ENCODE measurements at places on chromosomes 7 and 10. TPM values are rescaled to one million over a fixed set of nuclear protein-coding genes. Genes with fewer than 3 reads are reported as not detected.
A peak's percentile ranks its signal among the peaks of the same experiment; 100 is the strongest.

- no peaks in the 10 kb centered on the region for H3K4me1 ChIP-seq
- H3K36me3 ChIP-seq = no peaks in the 10 kb centered on the region
- no peak for DNase-seq
- H3K4me3 ChIP-seq = no peak overlapping the region
- no peak overlapping the region for H3K27ac ChIP-seq
Measured at GRCh38 chr10:58840840-58841435, 328.3 kb downstream of the BICC1 start.

Gene LDB3
- 3.9 TPM for total RNA-seq

Gene FAM25C
- not detected for total RNA-seq

Gene NYAP1
- total RNA-seq = 2.6 TPM

Gene CPED1
- total RNA-seq = 6.1 TPM

Gene LRRN3
- 2.2 TPM for total RNA-seq

DNA sequence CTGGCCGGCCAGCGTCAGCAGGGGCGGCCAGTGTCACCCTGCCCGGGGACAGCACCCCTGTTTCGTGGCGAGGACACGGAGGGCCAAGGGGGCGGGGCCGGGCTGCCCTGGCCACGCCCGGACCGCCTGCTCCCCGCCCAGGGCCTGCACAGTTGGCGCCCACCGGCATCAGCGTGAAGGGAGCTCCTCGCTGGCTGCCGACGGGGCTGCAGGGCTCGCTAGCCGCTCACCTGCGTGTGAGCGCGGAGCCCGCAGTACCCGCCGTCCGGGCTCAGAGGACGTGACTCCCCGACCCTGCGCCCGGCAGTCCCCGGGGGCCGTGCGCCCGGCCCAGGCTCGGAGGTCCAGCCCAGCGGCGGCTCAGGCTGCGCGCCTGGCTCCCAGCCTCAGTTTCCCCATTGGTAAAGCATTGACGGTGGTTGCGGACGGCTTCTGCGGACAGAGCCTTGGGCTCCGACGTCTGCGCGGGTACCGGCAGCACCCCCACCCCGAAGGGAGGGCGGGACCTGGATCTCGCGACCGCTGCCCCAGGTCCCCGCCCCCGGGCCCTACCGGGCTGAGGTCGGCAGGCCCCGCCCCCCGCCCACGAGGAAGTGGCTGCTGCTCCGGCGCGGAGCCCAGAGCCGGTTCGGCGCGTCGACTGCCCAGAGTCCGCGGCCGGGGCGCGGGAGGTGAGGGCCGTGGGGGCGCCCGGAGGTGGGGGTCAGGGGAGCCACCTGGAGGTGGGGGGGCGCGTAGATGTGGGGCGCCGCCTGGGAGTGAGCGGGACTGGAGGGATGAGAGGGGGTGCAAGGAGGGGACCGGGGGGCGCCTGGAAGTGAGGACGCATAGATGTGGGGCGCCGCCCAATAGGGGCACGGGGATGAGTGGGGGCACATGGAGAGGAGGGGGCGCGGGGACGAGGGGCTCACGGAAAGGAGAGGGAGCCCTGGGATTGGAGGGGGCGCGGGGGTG lies at the start of gene ARPC1B:
Gene ARPC1B, plus strand, starts transcription at position 620 of the 954 bp plus-strand sequence. CDS start 10,985 bp downstream, outside the sequence.
- no peaks in the 10 kb centered on the region for H3K27me3 ChIP-seq
- H3K27ac ChIP-seq = no peak within 1 kb of the TSS
- peak within 1 kb of the TSS; percentile 70 for H3K4me3 ChIP-seq

- no peak for DNase-seq
- H3K4me1 ChIP-seq = peaks cover 3% of the 10 kb centered on the region
- no peak overlapping the region for H3K27ac ChIP-seq
- H3K27me3 ChIP-seq = no peaks in the 10 kb centered on the region
- H3K4me3 ChIP-seq = no peak overlapping the region
Measured at GRCh38 chr7:17134786-17135185, 163.7 kb upstream of the AHR start.

GRCh38 chr10:133260895-133261725 lies 15.6 kb downstream of the ADAM8 start:
- H3K4me3 ChIP-seq = no peak overlapping the region
- H3K27ac ChIP-seq = peak overlapping the region; percentile 47
- H3K27me3 ChIP-seq = peaks cover 2% of the 10 kb centered on the region
- peaks cover 35% of the 10 kb centered on the region for H3K4me1 ChIP-seq
- no peak for DNase-seq
- no peaks in the 10 kb centered on the region for H3K36me3 ChIP-seq

GRCh38 chr7:11579141-11579540 lies 252.9 kb downstream of the THSD7A start:
- H3K27me3 ChIP-seq = no peaks in the 10 kb centered on the region
- H3K36me3 ChIP-seq = no peaks in the 10 kb centered on the region
- H3K4me1 ChIP-seq = no peaks in the 10 kb centered on the region
- H3K4me3 ChIP-seq = no peak overlapping the region
- H3K27ac ChIP-seq = no peak overlapping the region

DNA sequence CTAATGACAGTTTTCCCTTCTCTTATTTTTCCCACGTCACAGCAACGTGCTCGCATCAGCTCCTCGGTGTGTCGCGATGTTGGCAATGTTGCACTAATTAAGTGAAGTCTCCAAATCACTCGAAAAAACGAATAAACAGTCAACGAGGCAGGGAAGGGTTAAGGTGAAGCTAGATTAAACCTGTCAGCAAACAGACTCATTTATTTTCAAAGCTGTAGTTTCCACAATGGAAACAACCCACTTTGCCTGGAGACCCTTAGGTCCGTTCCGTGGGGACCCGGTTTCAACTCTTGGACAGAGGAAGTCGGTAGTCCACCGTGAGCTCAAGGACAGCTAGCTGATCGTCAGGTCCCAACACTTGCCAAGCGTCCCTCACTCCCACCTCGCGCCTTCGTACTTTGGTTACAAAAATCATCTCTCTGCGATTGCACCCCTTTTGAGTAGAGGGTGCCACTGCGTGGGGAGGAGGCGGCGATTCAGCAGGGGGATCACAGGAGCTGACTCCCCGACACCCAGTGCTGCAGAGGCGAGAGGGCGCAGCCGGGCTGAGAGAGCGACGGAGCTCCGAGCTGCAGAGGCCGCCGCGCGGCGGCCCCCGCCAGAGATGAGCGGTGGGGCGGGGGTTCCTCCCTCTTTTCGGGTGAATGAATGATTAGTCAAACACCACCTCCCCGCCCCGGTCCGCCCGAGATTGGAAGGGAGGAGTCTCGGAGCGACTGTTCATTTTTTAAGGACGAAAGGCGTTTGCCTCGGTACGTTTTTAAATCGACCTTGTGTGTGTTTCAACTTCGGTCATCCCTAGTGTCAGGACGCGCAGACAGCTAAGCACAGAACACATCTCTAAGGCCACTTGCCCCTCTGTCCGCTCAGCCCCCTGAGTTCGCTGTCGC lies 1.3 kb upstream of the BMPER start:
- H3K4me1 ChIP-seq = peaks cover 5% of the 10 kb centered on the region
- no peak for DNase-seq
- H3K36me3 ChIP-seq = no peaks in the 10 kb centered on the region
- H3K27me3 ChIP-seq = peaks cover 5% of the 10 kb centered on the region
- peak overlapping the region; percentile 75 for H3K4me3 ChIP-seq

DNA sequence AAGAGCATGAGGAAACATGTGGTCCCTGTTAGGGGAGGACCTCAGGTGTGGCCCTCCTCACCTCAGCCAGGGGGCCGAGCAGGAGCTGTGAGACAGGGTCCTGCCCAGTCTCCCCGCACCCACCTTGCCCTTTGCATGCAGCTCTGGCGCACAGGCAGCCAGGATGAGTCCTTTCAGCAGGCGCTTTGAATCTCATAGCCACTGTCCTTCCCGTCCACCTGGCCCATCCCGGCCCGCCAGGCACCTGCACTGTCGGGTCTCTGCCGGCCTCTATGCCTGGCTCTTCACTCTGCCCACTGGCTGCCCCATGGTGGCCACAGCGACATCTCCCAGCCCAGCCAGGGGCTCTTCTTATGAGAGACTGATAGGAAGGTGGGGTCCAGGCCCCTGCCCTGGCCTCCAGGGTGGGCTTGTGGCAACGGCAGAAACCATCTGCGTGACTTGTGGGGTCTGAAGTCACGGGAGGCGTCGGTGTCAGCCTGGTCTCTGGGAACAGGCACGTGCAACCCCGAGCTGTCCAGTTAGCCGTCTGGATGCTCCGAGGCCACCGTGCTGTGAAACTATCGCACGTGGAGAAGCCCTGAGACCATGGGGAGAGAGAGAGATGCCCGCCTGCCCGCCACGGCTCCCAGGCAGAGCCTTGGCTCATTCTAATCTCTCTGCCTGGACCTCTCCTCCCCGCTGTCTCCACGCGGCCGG lies 37.4 kb downstream of the FOXL3 start:
- DNase-seq = no peak
- no peak overlapping the region for H3K4me3 ChIP-seq
- H3K27ac ChIP-seq = no peak overlapping the region
- no peaks in the 10 kb centered on the region for H3K4me1 ChIP-seq
- no peaks in the 10 kb centered on the region for H3K36me3 ChIP-seq

Gene ZNF25
- total RNA-seq = 4.8 TPM

- no peak for DNase-seq
- H3K4me3 ChIP-seq = no peak overlapping the region
- no peaks in the 10 kb centered on the region for H3K36me3 ChIP-seq
- peaks cover 7% of the 10 kb centered on the region for H3K4me1 ChIP-seq
Measured at GRCh38 chr7:112154690-112155089, 51.5 kb downstream of the DOCK4 start.

DNA sequence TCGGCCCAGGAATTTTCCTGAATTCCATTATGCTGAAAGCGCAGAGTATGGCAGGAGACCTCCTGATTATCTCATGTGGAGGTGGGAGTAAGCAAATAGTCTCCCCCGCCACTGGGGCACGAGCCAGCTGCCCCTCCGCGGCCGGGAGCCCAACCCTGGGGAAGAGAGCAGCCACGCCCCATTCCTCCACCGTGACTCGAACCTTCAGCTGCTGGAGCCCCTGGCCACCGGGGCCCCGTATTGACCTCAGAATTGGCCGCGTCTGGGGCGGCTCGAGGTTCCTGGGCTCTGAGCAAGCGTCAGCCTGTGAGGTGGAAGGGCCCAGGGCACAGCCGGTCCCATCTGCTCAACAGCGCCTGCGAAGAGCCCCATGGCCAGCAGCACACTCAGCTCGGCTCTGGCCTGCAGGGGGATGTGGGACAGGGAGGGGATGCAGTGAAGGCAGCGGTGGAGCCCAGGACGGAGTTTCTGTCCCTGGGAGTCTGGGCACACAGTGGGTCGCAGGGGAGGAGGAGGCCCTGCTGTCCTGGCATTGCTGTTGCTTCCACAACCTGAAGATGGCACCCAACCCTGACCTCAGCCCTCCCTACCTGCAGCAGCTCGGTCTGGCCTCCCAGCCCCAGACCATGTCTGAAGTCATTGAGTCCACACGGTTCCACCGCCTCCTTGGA lies 97.8 kb downstream of the CHST15 start:
- no peaks in the 10 kb centered on the region for H3K36me3 ChIP-seq
- DNase-seq = peak; percentile 93
- H3K4me3 ChIP-seq = peak overlapping the region; percentile 47
- peak overlapping the region; percentile 76 for H3K27ac ChIP-seq

DNA sequence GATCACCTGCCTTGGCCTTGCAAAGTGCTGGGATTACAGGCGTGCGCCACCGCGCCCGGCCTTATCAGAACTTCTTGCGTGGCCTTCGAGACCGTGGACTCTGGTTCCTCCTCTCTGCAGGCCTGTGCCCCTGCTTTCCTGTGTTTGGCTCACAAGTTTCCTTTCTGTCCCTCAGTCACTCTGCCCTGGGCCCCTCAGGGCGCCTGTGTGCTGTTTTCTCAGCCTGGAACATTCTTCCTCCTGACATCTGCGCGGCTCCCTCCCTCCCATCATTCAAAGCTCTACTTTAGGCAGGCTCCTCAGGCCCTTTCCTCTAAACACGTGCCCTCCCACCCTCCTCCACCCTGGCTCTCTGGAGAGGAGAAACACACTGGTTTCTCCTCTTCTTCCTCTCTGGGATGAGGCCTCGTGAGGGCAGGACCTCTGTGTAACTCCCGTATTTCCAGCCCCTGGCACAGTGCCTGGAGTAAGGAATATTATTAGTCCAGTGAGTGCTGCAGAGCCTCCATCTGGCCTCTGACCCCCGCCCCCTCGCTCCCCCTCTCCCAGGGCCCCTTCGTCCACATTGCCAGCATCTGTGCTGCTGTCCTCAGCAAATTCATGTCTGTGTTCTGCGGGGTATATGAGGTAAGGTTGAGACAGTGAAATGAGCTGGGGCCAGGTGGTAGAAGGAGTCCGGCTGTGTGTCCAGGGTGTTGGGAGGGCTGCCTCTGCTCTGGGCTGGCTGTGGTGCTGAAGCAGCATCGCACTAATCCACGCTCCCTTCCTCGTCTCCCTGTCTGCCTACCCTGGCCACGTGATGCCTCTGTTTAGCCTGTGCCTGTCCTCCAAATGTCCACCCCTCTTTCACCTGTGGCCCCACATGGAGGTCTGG lies 7.1 kb downstream of the CLCN1 start:
- no peaks in the 10 kb centered on the region for H3K4me1 ChIP-seq
- no peaks in the 10 kb centered on the region for H3K36me3 ChIP-seq
- no peak overlapping the region for H3K4me3 ChIP-seq
- no peak overlapping the region for H3K27ac ChIP-seq
- no peak for DNase-seq
- no peaks in the 10 kb centered on the region for H3K27me3 ChIP-seq

- DNase-seq = peak; percentile 38
- no peak overlapping the region for H3K27ac ChIP-seq
- no peak overlapping the region for H3K4me3 ChIP-seq
- H3K36me3 ChIP-seq = no peaks in the 10 kb centered on the region
- no peaks in the 10 kb centered on the region for H3K4me1 ChIP-seq
Measured at GRCh38 chr7:65307651-65308299, 65.9 kb upstream of the ZNF92 start.

GRCh38 chr10:86450806-86451603 lies 70.6 kb downstream of the WAPL start:
- DNase-seq = no peak
- H3K36me3 ChIP-seq = peaks cover 39% of the 10 kb centered on the region
- H3K27ac ChIP-seq = no peak overlapping the region
- no peaks in the 10 kb centered on the region for H3K4me1 ChIP-seq
- H3K27me3 ChIP-seq = no peaks in the 10 kb centered on the region
- H3K4me3 ChIP-seq = no peak overlapping the region

Gene RPS24
- 1,230 TPM for total RNA-seq

Data from astrocyte (in vitro differentiated cells and primary cell).